ENCODE measurements at places on chromosomes 16 and 17.

GRCh38 chr16:79247386-79247785 lies 353.2 kb downstream of the MAF start:
- DNase-seq, result no peak

DNA sequence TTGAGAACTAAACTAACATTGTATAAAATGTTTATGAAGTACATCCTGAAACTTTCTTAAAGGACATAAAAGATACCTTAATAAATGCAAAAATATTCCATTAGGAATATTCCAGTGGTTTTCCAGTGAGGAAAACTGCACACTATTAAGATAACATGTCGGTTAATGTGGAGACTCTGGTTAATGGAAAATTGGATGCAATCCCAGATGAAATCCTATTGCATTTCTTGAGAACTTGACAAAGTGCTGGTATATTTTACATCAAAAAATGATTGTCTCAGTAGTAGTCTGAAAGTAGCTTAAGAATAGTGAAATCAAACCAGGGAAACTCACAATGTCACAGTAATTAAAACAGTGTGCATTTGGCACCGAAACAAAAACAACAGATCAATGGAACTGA lies 202.5 kb upstream of the MON1B start:
- no peak for DNase-seq

- no peak for DNase-seq
Measured at GRCh38 chr17:63578027-63578768, 22.5 kb upstream of the TACO1 start.

DNA sequence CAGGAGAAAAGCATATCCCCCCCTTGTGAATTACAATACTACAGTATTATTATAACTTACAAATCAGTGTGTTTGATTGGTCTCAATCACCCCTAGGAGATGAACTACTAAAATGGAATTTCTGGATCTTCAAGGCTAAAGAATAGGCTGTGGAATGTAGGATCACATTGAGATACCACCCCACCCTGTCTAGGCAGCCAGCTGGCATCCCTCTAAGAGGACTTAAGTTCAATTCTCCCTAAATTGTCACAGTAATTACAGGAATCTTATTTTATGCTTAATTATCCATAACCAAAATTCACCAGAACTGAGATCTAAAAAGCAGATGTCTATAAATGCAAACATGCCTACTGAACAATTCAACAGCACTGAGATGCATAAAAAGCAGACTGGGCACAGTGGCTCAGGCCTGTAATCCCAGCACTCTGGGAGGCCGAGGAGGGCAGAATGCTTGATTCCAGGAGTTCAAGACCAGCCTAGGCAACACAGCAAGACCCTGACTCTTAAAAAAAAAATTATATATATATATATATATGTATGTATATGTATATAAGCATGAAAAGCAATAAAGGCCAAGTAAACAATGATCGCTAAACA lies 12.0 kb downstream of the AP1G1 start:
- DNase-seq, result no peak

DNA sequence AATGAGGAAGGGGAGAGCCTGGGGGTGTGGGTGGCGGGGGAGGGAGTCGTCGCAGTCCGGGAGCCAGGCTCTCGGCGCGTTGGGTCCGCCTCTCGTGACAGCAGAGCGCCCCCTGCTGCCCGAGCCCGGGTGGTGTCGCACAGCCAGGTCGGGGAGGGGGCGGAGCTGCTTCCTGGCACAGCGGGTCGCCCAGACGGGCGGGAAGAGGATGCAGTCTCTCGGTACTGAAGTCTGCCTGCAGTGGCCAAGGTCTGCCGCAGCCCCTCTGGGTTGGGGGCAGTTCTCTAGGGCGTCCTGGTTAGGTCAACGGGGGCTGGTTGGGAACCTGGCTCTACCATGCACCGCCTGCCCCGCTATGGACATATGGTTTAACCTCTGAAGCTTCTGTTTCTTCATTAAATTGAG lies 38.2 kb upstream of the CCDC182 start:
- DNase-seq, result peak; percentile 79

GRCh38 chr16:71425746-71426068 lies 16.1 kb downstream of the TLE7 start:
- DNase-seq, result no peak

DNA sequence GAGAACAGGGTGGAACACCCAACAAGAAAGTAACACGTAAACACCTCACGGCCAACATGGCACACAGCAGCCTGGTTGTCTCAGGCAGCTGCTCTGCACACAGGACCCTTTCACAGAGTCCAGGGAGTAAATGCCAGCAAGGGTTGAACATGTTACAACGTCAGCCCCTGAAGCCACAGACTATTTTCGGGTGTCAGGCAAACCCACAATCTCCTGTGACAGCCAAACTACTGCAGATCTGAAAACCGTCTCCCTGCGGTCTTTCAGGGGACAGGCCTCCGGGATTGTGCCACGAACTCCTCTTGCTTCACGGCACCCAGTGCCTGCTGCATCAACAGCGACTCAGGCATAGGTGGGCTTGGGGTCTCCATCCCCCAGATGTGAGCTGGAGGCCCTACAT lies 127.7 kb downstream of the XYLT1 start:
- DNase-seq, result peak; percentile 40

- DNase-seq, result no peak
Measured at GRCh38 chr16:86986136-86986535, 331.1 kb downstream of the C16orf95 start.

GRCh38 chr17:28367641-28368305 lies 2.3 kb downstream of the VTN start:
- DNase-seq, result no peak

All from GM20000 (cell line).